Mesothelial cell of epicardium (in vitro differentiated cells): ENCODE measurements at places on chromosomes 3 and 15. TPM values are rescaled to one million over a fixed set of nuclear protein-coding genes. Genes with fewer than 3 reads are reported as not detected.
A peak's percentile ranks its signal among the peaks of the same experiment; 100 is the strongest.

DNA sequence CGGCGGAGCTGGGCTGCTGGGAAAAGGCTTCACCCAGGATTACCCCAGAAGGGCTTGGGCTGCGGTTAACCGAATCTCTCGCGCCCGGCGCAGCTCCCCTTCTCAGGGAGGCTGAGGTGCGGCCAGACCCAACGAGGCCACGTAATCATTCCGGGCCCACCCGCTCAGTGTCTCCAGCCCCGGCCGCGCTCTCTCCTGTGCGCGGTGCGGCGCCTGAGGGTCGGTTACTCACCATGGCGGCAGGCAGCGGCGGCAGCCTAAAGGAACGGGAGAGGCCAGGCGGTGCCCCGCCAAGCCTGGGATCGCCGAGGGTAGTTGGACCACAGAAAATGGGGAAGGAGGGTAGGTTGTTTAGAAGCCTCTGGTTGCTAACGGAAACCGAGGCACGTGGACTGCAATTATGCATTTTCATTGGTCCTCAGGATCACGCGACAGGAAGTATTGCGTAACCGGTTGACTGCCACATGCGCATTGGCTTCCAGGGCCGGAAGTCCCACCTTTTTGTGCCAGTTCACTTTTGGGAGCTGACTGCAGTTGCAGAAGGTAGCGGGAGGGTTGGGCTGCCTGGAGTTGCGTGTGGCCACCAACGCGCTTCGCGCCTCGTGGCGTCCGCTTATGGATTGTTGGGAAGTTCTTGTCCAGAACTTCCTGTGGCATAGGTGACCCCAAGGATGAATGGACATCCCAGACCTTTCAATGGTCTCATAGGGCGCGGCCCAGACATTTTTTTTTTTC, at the start of gene LZTFL1:
Gene LZTFL1 (minus strand): TSS at position 363 of the 735 bp plus-strand sequence. CDS start 128 bp downstream, at position 235.
- H3K27ac ChIP-seq = peak within 1 kb of the TSS; percentile 97
- peaks cover 4% of the 10 kb centered on the region for H3K36me3 ChIP-seq
- peak; percentile 88 for DNase-seq
- peaks cover 38% of the 10 kb centered on the region for H3K27me3 ChIP-seq

Gene FETUB
- total RNA-seq = not detected in 3 replicates

Gene GREM1
- 1.3 to 2.2 TPM (median 2.1 TPM) in 3 replicates for total RNA-seq

- DNase-seq = no peak
- no peak overlapping the region for H3K27ac ChIP-seq
- H3K4me3 ChIP-seq = no peak overlapping the region
These were observed 39.7 kb downstream of the CCNL1 start for GRCh38 chr3:157120071-157120892.

GRCh38 chr15:25859838-25860645, 3.1 kb downstream of the ATP10A start:
- no peak overlapping the region for H3K27ac ChIP-seq
- peaks cover 73% of the 10 kb centered on the region for H3K27me3 ChIP-seq
- no peak for DNase-seq
- H3K4me3 ChIP-seq = no peak overlapping the region
- H3K4me1 ChIP-seq = peaks cover 5% of the 10 kb centered on the region
- no peaks in the 10 kb centered on the region for H3K36me3 ChIP-seq
